HFFc6 (cell line): ENCODE measurements at places on chromosomes 2 and 18. TPM values are rescaled to one million over a fixed set of nuclear protein-coding genes. Genes with fewer than 3 reads are reported as not detected.

NAT8 gene
- not detected in 3 replicates for total RNA-seq

VWA3B gene
- not detected in 3 replicates for total RNA-seq

DNA sequence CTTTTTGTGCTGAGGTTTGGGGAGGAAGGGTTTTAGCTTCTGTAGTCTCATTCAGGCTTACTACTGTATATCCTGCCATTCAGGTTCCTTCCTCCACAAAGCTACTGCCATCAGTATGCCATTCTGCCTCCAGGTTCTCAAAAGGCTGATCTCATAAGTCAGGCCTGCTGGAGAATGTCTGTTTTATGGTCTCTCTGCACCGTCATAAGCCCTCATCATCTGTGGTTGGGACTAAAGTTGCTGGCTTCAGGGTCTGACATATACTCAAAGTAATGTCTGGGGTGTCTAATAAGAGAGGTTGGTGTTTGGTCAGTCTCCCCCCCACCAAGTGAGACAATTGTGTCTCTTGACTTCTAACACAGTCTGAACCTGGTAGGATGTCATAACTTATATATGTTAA, 36.2 kb upstream of the CCBE1 start:
- DNase-seq = peak; percentile 48
- peak overlapping the region; percentile 44; the same call in 1 of the 2 replicates for H3K27ac ChIP-seq
- peaks cover 1% of the 10 kb centered on the region for H3K36me3 ChIP-seq
- peaks cover 32% of the 10 kb centered on the region for H3K4me1 ChIP-seq
- H3K4me3 ChIP-seq = no peak overlapping the region

DNA sequence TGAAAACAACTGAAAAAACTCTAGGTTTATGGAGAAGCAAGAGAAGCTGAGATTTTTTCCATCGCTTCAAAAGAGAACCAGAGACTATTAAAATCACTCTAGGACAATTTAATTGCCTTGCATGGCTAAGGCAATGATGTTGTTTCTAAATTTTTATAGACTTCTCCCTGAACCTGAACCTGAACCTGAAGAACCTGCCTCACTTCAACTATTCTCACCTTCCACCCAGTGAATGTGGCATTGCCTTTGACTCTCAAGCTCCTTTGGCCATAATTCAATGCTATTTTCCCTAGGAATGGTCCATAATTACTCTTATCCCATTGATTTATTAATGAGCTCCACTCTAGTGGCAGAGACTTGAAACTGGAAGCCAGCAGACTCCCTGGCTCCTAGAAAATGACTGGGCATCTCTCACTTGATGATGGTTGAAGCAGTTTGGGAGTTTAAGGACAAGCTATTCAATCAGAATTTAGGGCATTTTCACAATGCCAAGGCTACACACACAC, 303.8 kb upstream of the UBE2E3 start:
- no peak for DNase-seq
- H3K4me3 ChIP-seq = no peak overlapping the region
- no peaks in the 10 kb centered on the region for H3K27me3 ChIP-seq
- H3K27ac ChIP-seq = no peak overlapping the region
- no peaks in the 10 kb centered on the region for H3K36me3 ChIP-seq
- H3K4me1 ChIP-seq = peaks cover 36% of the 10 kb centered on the region

DNA sequence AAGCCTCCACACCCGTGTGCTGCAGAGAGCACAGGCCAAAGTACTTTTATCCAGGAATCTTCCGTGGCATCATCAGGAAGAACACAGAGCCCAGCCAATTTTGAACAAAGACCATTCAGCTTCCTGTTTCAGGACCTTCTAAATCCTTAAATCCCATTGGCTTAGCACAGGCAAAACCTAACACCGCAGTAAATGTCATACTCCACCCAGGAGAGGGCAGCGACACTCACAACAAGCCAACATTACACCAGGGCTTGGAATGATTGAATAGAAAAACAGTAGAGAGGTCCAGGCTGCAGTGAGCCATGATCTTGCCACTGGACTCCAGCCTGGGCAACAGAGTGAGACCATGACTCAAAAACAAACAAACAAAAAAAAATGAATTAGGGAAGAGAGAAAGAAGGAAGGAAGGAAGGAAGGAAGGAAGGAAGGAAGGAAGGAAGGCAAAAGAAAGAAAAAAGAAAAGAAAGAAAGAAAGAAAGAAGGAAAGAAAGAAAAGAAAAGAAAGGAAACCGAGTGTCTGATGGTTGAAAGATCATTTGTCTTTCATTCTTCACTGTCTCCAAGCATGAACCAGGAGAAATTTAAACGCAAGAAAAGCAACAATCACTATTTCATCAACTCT, 144.6 kb upstream of the SATB2 start:
- no peaks in the 10 kb centered on the region for H3K4me1 ChIP-seq
- no peak for DNase-seq
- no peaks in the 10 kb centered on the region for H3K36me3 ChIP-seq
